AG09319 (cell line): ENCODE measurements at places on chromosomes 6 and 20.

GRCh38 chr6:109483735-109484057 lies 677 bp upstream of the ZBTB24 start:
- DNase-seq: no peak

GRCh38 chr6:166940643-166941068 lies 15.7 kb downstream of the RNASET2 start:
- DNase-seq: no peak

- no peak for DNase-seq
Measured at GRCh38 chr20:45328451-45328850, 19.8 kb downstream of the SDC4 start.

- DNase-seq: no peak
Measured at GRCh38 chr20:59575216-59575615, 29.1 kb upstream of the PHACTR3 start.

DNA sequence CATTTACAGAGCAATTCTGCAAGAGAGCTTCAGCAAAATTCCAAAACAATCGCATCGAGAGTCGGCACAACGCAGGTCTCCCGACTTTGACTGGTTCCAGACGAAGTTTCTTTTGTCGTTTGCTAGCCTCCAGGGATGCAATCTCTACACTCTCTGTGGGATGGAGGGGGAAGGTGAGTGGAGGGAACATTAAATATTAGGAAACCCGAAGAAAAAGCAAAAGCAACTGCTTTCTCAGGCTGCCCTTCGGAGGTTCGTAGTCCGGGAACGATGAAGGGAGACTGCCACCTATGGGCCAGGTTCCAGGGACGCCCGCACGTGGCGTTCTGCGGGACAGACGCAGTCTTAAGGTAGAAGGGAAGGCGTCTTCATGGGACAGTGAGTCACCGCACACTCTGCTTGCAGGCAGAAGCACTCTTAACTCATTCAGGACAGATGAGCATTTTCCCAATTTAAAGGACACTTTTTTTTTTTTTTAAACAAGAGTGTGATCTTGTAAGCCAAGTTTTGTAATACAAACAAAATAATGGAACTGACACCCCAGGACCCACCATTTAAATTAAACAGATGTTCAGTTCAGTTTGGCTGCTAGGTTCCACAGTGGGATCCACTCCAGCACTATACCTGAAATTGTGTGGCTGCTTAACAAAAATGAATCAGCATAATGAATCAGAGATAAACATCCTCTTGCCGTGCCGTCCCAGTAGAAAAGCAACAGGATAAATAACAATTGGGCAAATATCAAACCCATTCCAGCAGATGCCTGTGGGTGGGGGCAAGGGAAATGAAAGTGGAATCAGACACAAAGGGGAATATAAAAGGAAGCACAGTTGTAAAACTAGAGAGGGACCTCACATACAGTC lies 65.8 kb upstream of the ARMC2 start:
- peak; percentile 56 for DNase-seq

- DNase-seq: no peak
Measured at GRCh38 chr20:34042262-34042661, 48.6 kb downstream of the RALY start.

DNA sequence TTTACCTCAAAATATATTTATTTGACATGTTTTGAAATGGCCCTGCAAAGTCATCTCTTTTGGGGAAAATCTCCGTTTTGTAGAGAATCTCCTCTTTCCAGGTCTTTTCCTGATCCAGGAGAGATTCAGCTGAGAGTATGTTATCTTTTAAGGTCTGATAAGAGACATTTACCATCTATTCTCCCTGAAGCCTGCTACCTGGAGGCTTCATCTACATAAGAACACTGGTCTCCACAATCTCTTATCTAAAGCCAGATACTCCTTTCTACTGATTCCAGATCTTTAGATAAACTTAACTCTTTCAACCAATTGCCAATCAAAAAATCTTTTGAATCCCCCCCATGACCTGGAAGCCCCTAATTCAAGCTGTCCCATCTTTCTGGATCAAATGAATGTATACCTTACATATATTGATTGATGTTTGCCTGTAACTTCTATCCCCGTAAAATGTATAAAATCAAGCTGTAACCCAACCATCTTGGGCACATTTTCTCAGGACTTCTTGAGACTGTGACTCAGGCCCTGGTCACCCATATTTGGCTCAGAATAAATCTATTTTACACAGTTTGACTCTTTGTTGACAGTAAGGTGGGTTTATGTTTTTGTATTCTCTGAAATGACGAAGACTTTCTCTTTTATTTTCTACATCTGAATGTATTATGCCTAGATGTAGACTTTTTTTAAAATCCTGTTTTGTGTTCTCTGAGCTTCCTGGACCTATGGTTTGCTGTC lies 95.5 kb downstream of the ECT2L start:
- DNase-seq: no peak

- DNase-seq: peak; percentile 85
Measured at GRCh38 chr20:10924644-10925201, 250.9 kb upstream of the JAG1 start.

GRCh38 chr6:147852772-147853171 lies 344.3 kb downstream of the SAMD5 start:
- DNase-seq: no peak

DNA sequence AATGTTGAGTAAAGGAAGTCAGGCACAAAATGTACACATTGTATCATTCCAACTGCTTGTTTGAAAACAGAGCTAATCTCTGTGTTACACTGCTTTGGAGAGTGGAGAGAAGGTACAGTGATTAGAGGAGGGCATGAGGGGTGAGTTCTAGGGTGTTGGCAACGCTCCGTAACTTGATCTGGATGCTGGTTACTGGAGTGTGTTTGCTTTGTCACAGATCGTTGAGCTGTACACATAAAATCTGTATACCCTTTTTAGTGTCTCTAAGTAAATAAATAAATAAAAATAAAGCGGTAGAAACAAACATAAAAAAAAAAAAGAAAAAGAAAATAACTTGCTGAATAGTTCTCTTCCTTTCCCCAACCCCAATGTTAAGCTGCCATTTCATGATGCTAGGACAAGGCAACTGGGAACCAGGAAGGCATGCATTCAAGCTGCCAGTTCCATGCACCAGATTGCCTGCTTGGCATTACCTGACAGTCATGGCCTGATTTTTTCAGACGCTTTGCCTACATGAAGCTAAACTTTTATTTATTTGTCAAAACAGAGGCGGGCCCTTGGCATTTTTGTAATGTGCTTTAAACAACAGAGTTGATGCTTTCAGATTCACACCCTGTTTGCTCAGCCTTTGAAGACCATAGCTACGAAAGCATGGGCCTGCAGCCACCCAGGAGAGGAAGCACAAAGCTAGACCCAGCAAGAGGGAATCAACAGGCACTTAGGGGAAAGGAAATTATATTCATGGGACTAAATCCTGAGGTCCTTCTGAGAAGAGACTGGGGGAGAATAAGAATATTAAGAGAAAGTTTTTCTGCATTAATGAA lies 21.2 kb downstream of the TNFRSF21 start:
- DNase-seq: no peak

DNA sequence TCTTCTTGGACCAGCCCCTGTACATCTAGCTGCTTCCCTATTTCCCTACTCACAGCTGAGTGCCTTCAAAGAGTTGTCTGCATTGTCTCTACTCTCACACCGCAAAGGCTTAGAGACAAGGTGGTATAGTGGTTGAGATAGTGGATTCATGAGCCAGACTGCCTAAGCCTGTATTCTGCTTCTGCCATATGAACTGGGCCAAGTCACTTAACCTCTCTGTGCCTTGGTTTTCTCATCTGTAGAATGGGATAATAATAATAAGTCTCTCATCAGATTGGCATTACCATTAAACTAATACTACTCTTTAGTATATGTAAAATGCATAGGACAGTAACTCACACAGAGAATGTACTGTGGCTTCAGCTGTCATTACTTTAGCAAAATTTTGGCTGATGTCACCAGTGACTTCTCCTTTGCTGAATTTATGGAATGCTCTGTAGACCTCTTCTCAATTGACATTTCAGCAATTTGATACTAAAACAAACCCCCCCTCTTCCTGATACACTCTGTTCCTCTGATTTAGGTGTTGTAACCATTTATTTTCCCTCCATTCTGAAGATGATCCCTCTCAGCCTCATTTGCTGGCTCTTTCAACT lies 156.1 kb downstream of the ADAT2 start:
- DNase-seq: no peak

DNA sequence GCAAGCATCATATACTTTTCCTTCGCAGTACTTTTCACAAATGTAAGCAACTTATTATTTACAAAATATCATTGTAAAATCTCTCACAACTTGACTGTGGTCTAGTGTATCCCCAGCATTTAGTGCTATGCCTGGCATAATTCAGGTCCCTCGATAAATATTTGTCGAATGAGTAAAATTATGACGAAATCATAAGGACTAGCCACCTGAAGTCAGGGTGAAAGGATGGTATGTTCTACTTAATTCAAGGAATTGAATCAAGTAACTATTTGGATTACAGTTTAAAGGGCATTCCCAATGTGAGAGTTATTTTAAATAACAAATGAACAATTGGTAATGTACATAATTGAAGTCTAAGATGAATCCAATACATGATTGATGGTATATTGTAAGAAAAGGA lies 393.0 kb upstream of the SLC35B3 start:
- DNase-seq: no peak

DNA sequence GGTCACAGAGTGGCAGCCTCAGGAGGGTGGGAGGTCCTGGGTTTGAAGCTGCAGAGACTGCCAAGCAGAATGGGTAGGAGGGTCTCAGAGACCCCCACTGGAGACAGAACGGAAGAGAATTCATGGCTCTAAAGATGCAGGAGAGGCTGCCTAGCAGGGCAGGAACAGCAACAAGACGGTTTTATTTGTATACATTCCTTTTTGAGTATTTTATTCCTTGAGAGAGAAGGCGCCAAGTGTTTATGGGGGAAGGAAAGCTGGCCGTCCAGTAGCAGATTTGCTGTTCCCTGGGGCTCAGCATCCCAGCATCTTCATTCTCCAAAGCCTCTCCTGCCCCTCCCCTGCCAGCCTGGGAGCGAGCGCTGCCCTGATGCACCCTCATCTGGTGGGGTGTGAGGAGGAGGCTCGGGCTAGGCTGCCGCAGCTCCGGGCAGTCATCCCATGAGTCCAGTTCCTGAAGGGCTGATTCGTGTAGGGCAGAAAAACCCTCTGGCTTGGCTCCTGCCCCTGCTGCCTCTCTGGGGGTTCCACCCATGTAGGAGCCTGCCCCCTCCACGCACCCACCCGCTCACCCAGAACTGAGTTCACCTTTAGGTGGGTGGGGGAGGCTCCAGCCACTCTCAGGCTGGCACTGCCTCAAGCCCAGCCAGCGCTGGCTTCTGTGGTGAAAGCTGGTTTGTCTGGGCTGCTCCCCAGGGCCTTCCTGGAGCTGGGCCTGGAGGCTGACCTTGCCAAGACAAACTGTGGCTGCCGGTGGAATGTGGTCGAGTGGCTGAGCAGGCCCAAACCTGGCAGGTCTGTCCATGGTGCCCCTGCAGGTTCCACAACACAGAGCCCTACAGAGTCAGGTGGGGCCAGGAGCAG lies 32.4 kb downstream of the CPXM1 start:
- DNase-seq: no peak

GRCh38 chr6:15473741-15474161 lies 189.1 kb downstream of the DTNBP1 start:
- DNase-seq: peak; percentile 59

DNA sequence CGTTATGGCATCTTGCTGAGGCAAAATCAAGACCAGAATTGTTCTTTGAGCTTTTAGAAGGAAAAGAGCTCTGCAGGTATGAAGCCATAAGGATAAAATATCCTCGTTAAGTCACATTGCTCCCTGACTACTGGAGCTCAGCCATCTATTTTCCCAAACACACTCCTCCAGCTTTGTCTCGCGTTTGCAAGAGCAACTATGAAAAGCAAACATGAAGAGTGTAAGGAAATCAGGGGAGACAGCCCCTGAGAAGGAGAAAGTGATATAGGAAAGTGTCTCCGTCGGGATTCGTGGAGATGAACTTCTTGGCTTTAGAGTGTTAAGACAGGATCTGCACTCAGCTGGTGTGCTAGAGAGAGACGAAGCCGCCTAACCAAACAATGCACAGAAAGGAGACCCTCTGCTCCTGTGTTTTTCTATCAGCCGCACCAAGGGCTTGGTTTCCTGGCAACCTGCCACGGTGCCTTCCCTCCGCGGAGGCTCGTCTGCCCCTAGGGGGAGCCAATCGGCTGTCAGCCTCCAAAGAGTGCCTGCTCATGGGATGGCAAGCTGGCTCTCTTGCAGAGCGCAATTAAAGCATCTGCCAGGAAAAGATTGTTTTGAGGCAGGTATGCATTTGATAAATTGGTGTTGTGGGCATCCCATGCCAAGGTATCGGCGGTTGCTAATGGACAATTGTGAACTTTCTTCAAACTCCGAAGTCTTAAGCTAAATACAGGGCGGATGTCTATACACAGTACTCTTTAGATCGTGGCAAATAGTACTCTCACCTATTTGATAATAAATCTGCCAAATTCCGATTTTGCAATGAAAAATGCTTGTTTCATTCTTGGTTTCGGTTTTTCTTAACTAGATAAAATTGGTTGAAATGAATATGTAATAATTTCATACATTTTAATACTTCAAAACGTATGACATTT lies 603.2 kb downstream of the RNF144B start:
- no peak for DNase-seq

DNA sequence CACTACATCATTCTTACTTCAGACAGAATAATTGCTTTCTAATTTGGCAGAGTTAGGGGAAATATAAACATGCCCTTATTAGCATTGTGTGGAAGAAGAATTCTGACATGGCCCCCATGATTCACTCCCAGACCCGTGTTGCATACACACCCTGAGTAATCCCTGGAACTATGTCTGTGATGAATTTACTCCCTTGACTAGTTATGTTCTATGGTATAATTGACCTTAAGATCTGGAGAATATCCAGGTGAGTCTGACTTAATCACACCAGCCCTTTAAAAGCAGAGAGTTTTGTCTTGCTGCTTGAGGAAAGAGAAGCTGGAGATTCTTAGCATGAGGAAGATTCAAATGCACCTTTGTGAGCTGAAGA lies 262.9 kb downstream of the SOX4 start:
- DNase-seq: peak; percentile 22

DNA sequence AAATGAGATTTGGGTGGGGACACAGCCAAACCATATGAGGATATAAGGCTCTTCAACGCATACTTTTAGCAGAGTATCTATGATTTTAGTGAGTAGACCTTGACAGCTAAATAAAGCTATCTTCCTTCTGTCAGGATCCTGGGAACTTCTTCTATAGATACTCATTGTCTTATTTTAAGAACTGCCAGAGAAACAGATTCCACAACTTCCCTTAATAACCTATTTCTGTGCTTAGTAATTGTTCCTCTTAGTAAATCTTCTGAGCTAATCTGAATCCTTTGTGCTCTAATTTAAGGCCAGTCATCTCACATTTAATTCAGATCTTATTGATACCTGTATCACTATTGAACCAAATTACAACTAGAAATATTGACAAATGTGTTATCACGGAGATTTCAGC lies 64.0 kb upstream of the CEP85L start:
- no peak for DNase-seq

DNA sequence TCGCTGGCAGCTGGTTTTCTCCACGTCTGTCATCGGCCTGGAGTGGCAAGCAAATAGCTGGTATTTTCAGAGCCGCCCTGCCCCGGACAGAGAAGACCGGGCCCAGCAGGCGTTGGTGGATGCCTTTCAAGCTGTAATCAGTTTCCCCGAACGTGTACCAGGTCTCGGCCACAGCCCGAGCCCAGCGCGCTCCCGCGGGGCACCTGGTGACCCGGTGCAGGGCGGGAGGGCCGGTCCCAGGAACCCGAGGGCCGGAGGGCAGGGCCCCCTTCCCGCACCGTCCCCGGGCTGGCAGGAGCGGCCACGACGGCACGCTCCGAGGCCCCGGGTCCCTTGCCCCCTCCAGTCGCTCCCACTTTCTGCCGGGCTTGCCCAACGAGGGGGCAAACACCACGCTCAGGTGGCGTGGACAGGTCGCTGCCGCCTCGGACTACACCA lies 348 bp upstream of the PYGB start:
- no peak for DNase-seq
